ENCODE measurements at places on chromosomes 7 and 10. TPM values are rescaled to one million over a fixed set of nuclear protein-coding genes. Genes with fewer than 3 reads are reported as not detected.

DNA sequence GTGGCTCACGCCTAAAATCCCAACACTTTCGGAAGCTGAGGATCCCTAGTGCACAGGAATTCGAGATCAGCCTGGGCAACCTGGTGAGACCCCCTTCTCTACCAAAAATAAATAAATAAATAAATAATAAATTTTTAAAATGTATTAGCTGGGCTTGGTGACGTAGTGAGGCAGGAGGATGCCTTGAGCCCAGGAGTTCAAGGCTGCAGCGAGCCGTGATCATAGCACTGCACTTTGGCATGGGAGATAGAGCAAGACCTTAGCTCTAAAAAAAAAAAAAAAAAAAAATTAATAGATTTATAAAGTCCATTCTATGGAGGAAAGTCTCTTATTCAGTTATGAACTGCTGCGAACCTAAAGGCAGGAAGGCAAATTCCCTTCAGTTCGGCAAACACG lies 1.1 kb upstream of the PTPN12 start:
- DNase-seq: no peak

DNA sequence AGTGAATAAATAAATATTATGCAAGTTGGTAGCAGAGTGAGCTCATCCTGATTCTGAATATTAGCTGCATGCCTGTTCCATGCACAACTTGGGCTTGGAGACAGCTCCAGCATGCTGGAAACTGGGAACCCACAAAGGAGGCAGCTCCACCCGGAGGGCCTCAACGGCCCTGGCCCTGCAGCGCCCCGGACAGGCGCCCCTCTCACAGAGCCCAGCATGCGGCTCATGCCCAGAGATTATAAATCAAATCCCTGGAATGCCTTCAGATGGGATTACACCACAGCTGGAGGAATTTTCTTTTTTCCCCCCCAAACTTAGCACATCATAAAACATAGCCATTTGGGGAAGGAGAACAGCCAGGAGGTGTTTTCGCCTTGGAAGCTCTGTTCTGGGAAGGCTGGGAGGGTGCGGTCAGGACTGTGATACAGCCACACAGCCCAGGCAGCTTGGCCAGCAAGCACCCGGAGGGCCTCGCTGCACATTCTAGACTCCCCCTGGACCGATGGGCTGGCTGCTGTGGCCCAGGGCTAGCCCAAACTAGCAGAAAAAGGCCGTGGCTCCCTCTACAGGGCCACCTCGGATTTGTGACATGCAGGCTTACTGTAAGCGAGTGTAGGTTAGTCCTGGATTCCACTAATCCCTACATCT lies 102.4 kb downstream of the PTPN20 start:
- no peak for DNase-seq

- no peak for DNase-seq
Observed at GRCh38 chr7:140006600-140006999, 56.2 kb downstream of the PARP12 start.

DNA sequence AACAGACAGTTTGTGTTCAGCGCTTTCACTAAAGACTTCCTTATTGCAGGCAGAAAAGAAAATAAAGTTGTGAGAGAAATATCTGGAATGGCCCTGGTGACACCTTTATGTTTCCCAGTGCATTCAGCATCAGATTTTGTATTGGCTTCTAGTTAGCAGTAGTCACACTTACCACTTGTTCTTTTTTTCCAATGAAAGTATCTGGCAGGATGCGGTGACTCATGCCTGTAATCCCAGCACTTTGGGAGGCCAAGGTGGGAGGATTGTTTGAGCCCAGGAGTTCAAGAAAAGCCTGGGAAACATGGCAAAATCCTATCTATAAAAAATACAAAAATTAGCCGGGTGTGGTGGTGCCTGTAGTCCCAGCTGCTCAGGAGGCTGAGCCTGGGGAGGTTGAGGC lies 649.6 kb downstream of the LRMDA start:
- DNase-seq: no peak

GRCh38 chr7:47443049-47443448 lies 138.9 kb downstream of the TNS3 start:
- DNase-seq: no peak

GRCh38 chr7:149209518-149210269 lies 14.3 kb downstream of the ZNF282 start:
- no peak for DNase-seq

GRCh38 chr10:20267734-20268133 lies 451.5 kb downstream of the PLXDC2 start:
- no peak for DNase-seq

DNA sequence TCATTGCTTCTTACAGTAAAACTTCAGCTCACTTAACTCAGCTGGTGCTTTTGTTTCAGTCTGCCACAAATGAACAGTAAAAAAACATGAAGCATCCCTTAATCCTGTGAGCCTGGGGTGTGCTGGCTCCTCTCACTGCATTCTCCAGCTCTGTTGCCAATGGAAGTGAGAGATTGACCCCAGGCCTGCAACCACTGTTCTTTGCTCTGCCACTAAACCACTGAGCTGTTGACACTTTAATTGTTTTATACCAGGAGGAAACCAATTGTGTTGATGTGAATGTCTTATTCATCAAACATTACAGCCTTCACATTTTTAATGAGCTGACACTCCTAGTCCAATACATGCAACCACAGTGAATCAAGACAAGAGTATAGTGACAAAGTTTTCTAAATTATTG lies 69.4 kb upstream of the FZD1 start:
- no peak for DNase-seq

DNA sequence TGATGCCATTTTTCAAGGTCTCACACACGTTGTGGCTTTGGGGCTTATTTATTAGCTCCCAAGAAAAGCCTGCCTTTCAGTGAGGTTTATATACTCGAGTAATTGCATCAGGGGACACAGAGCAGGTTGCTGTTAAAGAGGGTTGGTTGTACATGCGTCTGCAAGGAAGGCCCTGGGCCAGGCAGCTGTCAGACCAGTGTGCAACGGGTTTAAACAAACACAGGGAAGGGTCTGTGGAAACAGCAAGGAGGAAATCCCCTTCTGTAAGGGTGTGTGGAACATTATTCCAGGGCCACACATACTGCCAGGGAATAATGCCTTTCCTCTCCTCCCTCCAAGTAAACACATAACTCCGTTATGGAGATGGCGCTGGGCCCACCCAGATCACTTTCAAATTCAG lies 1.7 kb upstream of the CHST15 start:
- no peak for DNase-seq

DNA sequence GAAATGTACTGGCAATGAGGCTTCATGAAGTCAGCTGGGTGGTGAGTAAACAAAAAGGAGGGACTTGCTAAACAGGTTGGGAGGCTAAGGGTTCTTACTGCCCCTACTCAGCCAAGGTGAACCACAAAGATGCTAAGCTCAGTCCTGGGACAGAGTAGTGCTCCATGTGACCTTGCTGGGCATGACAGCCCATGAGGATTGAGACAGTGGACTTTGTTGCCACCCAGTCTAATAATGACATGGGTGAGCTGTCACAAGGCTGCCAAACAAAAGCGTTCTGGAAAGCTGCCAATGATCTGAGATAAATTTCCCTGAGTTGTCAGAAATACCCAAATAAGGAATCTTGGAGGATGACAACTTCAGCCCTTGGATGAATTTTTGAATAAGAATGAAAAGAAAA lies 75.2 kb downstream of the CLEC2L start:
- no peak for DNase-seq

GRCh38 chr7:147570390-147570789 lies 1020.2 kb upstream of the C7orf33 start:
- no peak for DNase-seq

DNA sequence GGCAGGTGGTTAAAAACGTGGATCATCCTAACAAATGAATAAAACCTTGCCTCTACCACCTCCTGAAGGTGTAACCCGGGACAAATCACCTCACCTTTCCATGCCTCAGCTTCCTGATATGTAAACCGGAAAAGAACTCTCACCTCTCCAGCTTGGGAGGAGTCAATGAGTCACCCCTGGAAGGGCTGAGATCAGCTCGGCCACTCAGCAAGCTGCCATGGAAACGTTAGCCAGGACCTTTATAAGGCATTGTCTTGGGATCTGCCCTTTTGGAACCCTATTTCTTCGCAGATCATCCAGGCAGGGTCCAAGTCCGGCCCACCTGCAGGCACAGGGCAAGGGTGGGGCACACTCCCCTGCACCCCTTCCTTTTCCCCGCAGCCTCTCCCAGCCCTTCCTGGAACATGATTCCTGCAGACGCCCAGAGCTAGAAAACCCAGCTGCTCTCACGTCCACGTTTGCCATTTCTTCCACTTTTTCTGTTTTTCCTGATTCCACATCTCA lies 81.6 kb upstream of the PFKP start:
- DNase-seq: peak; percentile 22

GRCh38 chr7:92749832-92750446 lies 86.4 kb downstream of the CDK6 start:
- DNase-seq: no peak

DNA sequence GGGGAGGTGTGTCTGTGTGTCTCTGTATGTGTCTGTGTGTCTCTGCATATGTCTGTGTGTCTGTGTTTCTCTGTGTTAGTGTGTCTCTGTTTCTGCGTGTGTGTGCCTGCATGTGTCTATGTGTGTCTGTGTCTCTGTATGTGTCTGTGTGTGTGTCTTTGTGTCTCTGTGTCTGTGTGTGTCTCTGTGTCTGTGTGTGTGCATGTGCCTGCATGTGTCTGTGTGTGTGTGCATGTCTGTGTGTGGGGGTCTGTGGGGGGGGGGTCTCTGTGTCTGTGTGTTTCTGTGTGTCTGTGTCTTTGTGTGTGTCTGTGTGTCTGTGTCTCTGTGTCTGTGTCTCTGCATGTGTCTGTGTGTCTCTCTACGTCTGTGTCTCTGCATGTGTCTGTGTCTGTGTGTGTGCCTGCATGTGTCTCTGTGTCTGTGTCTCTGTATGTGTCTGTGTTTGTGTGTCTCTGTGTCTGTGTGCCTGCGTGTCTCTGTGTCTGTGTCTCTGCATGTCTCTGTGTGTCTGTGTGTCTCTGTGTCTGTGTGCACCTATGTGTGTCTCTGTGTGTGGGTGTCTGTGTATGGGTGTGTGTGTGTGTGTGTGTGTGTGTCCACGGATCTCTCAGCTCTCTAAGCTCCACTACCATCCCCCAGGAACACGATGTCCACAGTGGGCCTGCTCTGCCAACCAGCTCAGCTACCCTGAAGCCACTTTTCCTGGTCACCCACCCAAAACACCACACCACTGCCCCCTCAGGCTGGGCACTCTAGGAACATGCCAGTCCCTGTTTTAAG lies 41.7 kb downstream of the RASGEF1A start:
- no peak for DNase-seq

DNA sequence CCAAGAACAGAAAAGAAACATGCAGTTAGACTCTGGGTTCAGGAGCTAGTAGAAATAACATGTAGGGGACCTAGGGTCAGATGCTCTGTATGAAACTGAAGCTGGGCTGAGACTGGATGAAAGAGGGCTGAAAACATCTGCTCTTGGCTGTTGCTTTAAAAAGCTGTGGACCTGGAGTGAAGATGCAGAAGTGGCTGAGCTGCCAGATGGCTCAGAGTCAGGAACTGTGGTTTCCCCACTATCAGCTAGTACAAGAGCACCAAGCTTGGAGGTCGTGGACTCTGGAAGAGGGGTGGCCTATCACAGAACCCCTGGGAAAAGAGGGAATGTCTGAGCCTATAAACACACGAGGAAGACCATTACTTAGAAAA lies 5.9 kb downstream of the ADK start:
- DNase-seq: no peak

- no peak for DNase-seq
Observed at GRCh38 chr7:107891636-107892366, 818 bp downstream of the DLD start.

DNA sequence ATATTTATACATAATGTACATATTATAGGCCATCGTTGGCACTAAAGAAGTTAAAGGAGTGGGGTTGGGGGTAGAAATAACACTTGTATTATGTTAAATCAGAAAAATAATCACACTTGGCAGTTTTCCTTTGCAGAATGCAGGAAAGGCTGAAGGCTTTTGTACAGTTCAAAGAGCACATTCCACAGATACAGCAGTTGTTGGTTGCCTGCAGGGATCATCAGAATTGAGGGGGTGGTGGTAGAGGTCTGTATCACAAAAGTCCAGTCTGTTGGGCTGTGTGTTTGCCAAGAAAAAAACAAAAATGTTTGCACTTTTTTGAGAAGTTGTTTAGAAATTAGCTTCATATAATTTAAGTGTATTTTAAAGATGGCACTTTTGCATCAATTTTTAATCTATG lies 231.8 kb upstream of the FOXP2 start:
- no peak for DNase-seq

GRCh38 chr10:73873838-73874215 lies 528 bp downstream of the CAMK2G start:
- DNase-seq: no peak

- DNase-seq: no peak
Observed at GRCh38 chr7:40777730-40778312, 643.0 kb downstream of the SUGCT start.

DNA sequence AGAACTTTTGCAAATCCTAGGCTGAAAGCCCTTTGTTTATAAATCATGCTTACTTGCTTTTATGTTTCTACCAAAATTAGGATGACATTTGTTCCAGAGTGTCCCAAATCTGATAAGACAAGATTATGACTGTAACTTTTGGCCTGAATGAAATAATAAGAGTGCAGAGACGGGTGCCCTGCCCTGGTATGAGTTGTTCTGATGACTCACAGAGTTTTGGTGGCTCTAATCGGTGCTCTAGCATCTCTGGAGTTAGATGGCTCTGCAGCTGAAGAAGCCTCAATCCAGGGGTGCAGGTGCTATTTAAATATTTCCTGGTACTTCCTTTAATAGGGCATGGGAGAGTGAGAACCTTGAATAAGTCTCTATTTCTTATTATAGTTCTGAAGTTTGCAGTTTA lies 102.2 kb upstream of the ELMO1 start:
- no peak for DNase-seq

- no peak for DNase-seq
Observed at GRCh38 chr7:143901332-143901667, 676 bp downstream of the TCAF1 start.

GRCh38 chr7:48213226-48213625 lies 42.0 kb downstream of the ABCA13 start:
- DNase-seq: no peak

The NACAD gene
- polyA plus RNA-seq: 6.0 TPM

The DRGX gene
- polyA plus RNA-seq: not detected

The LRMDA gene
- 4.6 TPM for polyA plus RNA-seq

The NSUN5 gene
- polyA plus RNA-seq: 19.6 TPM

The VPS37D gene
- 2.6 TPM for polyA plus RNA-seq

The ATG9B gene
- 1.1 TPM for polyA plus RNA-seq

The GPR85 gene
- polyA plus RNA-seq: 1.2 TPM

The SFRP5 gene
- 1.3 TPM for polyA plus RNA-seq

The ZRANB1 gene
- 20.5 TPM for polyA plus RNA-seq

The C10orf90 gene
- polyA plus RNA-seq: 1.1 TPM
